ENCODE measurements at places on chromosomes 1 and 21. TPM values are rescaled to one million over a fixed set of nuclear protein-coding genes. Genes with fewer than 3 reads are reported as not detected.

- no peak for DNase-seq
Observed at GRCh38 chr1:115557715-115558114, 84.1 kb upstream of the VANGL1 start.

The RCSD1 gene
- polyA plus RNA-seq, result 13.0 TPM

- no peak for DNase-seq
Observed at GRCh38 chr1:239725933-239726332, 339.6 kb downstream of the CHRM3 start.

- DNase-seq, result no peak
Observed at GRCh38 chr1:204377800-204378668, 18.3 kb upstream of the PLEKHA6 start.

GRCh38 chr1:101030881-101031280, 5.3 kb upstream of the DPH5 start:
- DNase-seq, result no peak

The CRYBG2 gene
- 0.44 TPM for polyA plus RNA-seq

The C1QA gene
- polyA plus RNA-seq, result 12.9 TPM

- no peak for DNase-seq
Observed at GRCh38 chr1:177798614-177799013, 171.2 kb downstream of the SEC16B start.

- DNase-seq, result no peak
Observed at GRCh38 chr1:167465743-167466142, 52.6 kb downstream of the CD247 start.

The ICOSLG gene
- 15.4 TPM for polyA plus RNA-seq

GRCh38 chr1:62691062-62691844, 3.1 kb upstream of the DOCK7 start:
- DNase-seq, result no peak

Measured in left renal cortex interstitium (tissue), 4 donors.